Hair follicular keratinocyte (primary cell): ENCODE measurements at places on chromosomes 4 and X. TPM values are rescaled to one million over a fixed set of nuclear protein-coding genes. Genes with fewer than 3 reads are reported as not detected.

Gene RAI2
- not detected in 2 replicates for total RNA-seq

Gene ADRA2C
- total RNA-seq, result 0.70 TPM in 1 of 2 replicates, not detected in the other

Gene REPS2
- 0.38 and 1.8 TPM in 2 replicates for total RNA-seq

Gene HPGD
- total RNA-seq, result 0.39 TPM in 1 of 2 replicates, not detected in the other

Gene PROM1
- total RNA-seq, result not detected in 2 replicates

Gene SHROOM2
- 8.6 and 11.6 TPM in 2 replicates for total RNA-seq

Gene RTL5
- not detected in 2 replicates for total RNA-seq

Gene CPZ
- total RNA-seq, result not detected in 2 replicates

Gene TIMM8A
- total RNA-seq, result 8.6 and 9.4 TPM in 2 replicates

Gene PRDX4
- total RNA-seq, result 184 and 210 TPM in 2 replicates

Gene NUP62CL
- total RNA-seq, result 3.5 and 4.9 TPM in 2 replicates

Gene STOX2
- total RNA-seq, result 0.08 and 1.7 TPM in 2 replicates

Gene TGIF2LX
- not detected in 2 replicates for total RNA-seq

Gene SERPINA7
- not detected in 2 replicates for total RNA-seq

Gene HMX1
- total RNA-seq, result not detected in 2 replicates

Gene CFAP99
- not detected in 2 replicates for total RNA-seq

Gene SUPT20HL1
- not detected in 2 replicates for total RNA-seq

Gene GC
- total RNA-seq, result not detected in 2 replicates
